ENCODE measurements at places on chromosomes 11 and 22.

DNA sequence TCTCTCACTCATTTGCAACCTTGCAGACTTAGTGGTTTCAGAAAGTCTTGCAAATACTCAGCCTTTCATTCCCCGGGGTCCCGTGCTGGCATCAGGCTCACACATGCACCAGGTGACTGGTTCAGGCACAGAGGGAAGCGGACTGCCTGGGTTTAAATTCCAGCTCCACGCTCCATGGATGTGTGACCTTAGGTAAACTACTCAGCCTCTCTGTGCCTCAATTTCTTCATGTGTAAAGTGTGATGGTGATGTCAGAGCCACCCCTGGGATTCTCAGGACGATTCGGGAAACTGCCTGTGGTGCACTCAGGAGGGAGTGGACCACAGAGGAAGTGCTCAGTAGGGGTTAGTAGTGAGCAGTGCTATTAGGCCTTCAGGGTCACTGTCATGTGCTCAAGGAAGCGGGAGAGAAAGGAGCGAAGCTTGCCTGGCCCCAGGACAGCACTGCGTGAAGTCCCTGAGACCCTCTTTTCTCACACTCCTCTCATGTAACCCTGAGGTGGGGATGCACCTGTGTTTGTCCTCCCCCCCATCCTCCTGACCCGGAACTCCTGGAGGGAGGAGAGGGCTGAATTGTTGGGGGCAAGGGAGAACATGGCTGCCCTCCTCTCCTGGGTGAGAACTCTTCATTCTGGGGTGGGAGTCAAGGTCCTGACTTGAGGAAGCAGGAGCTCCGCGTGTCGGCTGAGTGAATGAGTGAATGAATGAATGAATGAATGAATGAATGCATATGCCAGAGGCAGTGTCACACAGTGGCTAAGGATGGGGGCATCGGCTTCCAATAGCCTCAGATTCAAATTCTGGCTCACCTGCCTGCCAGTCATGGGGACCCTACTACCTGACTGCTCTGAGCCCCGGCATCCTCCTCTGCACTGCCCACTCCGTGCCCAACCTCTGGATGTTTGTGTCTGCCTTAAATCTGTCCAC is 14.4 kb upstream of the UPK3A start:
- DNase-seq = no peak

- no peak for DNase-seq
Observed at GRCh38 chr22:27952091-27952490, 33.0 kb upstream of the PITPNB start.

DNA sequence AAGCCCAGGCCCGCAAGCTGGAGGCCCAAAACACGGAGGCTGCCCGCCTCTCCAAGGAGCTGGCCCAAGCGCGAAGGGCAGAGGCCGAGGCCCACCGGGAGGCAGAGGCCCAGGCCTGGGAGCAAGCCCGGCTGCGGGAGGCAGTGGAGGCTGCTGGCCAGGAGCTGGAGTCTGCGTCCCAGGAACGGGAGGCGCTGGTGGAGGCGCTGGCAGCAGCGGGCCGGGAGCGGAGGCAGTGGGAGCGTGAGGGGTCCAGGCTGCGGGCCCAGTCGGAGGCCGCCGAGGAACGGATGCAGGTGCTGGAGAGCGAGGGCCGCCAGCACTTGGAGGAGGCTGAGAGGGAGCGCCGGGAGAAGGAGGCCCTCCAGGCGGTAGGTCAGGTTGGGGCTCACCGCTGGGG is 4.8 kb downstream of the CCDC88B start:
- DNase-seq = no peak

- no peak for DNase-seq
Observed at GRCh38 chr11:132972565-132972964, 559.7 kb downstream of the OPCML start.

DNA sequence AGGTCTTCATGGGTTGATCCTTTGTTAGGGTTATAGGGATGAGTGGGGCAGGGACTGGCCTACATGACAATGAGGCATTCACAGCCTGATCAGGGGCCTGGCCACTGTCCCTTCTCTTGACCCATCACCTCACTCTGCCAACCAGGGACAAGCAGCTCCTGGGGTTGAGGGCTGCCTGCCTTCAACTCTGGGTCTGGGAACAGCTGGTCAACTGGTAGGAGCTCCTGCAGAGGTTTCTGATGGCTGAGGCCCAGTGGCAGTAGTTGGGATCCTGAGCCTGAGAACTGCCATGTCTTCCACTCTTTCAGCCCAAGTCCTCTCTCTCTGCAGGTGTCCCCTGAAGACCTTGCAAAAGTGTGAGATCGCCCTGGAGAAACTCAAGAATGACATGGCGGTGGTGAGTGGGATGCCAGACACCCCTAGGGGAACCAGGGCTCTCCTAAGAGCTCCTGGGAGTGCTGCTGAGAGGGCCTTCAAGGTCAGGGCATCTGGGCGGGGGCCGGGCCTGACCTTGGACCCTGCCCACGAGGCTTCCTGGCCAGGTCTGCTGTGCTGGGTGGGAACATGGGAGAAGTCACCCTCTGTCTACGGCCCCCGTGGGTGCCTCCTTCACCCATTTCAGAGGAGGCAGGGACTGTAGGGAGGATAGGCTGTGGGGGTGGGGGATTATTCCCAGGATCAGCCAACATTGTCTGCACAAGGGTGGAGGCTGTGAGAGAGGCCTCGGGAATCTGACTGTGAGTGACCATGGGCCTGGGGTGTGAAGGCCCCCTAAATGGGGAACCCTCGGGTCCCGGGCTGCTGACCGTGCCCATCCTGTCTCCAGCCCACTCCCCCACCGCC is 76.8 kb downstream of the MED15 start:
- no peak for DNase-seq

GRCh38 chr11:10038521-10039302 is 255.3 kb downstream of the SBF2 start:
- DNase-seq = no peak

GRCh38 chr11:131792243-131792642 is 421.8 kb downstream of the NTM start:
- DNase-seq = no peak

Measured in stimulated activated CD8-positive, alpha-beta memory T cell treated with anti-CD3 and anti-CD28 coated beads, Interleukin-7, amount 100 ng/mL, for 4 hours (primary cell).